PC-3 (cell line): ENCODE measurements at places on chromosomes 4 and X.
A peak's percentile ranks its signal among the peaks of the same experiment; 100 is the strongest.

DNA sequence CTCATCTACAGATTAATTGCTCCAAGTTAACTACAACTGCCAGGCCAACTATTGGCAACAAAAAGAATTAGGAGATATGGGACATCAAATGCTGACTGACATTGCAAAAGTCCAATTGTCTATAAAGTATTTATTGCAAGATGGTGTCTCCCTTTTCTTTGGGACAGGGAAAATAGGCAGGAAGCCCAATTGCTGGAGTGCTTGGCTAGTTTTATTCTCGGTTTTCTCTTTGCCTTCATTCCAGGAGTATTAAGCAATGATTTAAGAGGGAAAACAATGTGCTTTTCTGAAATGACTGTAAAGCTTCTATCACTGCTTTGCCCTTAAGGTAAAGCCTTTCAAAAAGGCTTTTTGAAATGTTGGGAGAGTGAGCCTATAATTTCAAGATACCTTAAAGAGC lies 62.8 kb upstream of the DIAPH2 start:
- DNase-seq: no peak

DNA sequence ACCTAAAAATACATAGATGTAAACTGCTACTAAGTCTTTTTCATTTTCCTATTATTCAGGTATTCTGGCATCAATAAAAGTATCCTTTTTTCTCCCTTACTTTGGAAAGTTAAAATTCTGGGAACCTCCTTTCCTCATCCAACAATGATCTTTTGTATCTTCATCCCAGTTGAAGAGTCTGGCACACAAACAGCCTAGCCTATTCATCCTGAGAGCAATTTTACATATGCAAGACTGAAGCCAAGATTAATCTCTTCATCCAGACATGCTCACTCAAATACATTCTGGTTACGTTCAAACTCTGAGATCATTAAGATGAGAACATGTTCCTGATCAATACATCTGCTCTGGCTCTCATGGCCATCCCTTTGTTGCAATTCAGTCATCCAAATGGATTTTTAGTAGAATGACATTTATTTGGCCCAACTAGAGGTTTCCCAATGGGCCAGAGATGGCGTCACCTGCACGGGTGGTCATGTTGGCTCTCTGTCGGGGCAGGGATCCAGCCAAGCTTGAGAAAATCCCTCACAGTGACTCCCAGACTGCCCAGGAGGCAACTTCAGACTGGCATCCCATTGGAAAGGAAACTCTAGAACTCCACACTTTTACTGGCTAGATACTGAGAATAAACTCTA lies 135.3 kb upstream of the VCX2 start:
- no peak for DNase-seq

DNA sequence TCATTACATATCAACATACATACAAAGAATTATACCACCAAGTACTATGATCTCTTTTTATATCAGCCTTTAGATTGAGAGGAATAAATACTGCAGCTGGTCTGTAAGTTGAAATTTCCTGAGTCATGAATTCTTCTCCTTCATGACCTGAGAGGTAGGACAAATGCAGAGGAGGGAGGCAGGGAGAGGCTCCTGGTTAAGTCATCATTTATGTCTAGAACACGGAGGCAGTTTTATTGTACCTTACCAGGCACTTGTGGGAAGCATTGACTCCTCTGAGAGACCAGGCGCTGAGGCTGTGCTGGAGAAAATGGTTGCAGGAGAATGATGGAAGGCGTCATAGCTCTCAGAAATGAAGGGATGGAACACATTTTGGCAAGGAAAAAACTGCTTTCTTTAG lies 12.5 kb upstream of the CASK start:
- no peak for DNase-seq

DNA sequence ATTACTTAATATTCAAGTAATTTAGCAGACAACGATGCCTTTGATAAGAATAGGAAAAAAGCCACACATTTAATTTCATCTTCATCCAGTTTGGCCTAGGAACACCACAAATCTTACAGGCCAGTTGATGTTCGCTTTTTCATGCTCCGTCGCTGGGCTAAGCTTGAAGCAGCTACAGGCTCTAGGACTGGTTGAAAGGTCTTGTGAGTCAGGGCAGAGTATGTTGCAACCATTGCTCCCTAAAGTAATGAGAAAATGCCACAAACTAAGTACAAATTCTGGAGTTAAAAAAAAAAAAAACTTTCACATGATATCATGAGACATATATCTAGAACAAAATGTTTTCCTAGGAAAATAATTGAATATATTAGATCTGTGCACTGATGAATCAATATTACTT lies 123.8 kb downstream of the RPS6KA6 start:
- DNase-seq: peak; percentile 16

DNA sequence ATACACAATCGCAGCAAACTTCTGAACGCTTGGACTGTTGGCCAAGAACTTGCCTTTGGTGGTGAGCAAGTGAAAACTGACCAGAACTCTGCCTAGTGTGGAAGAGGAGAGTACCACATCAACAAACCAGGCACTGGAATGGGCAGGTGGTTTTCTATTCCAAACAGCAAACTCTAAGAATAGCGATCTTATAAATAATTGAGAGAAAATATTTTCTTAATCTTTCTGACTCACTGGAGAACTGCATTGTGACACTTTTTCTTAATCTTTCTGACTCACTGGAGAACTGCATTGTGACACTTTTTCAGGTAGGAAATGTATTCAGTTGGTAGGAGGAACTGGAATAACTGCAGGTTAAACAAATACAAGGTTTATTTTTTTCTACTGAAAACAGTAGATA lies 57.0 kb upstream of the SORBS2 start:
- peak; percentile 33 for DNase-seq

GRCh38 chr4:30754021-30754420 lies 33.9 kb downstream of the PCDH7 start:
- peak; percentile 63 for DNase-seq

DNA sequence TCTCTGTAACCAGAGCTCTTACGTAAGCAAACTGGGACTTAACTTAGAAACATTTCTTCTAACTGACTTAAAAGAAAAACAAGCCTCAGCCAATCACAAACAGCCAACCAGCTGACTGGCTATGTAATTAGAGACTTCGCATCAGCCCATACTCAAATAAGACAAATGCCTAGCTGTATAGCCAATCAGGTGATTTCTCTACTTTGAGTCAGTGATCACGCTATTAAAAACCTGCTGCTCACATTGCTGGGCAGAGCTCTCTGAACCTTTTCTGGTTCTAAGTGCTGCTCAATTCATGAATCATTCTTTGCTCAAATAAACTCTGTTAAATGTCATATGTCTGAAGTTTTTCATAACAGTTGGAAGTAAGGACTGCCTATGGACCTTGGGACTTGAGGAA lies 9.9 kb upstream of the SMIM10L2A start:
- peak; percentile 61 for DNase-seq

DNA sequence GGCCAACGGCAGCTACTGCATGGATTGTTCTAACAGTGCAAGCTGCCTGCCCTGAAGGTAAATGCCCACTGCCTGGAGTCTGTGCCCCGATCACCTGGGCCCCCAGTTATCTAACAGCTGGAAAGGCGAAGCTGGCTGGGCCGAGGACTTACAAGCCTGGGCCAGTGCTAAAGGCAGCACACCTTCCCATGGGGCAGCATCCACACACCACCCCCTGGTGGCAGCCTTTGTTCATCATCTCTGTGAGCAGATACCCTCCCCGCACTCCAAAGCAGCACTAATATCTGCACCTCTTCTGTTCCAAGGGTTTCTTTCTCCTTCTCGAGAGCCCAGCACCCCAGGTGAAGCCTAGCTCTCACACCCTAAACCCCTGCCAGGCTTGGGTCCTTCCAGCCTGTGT lies 7.6 kb downstream of the SLC2A9 start:
- peak; percentile 64 for DNase-seq

- peak; percentile 69 for DNase-seq
Measured at GRCh38 chr4:22129454-22130029, 181.0 kb upstream of the KCNIP4 start.

DNA sequence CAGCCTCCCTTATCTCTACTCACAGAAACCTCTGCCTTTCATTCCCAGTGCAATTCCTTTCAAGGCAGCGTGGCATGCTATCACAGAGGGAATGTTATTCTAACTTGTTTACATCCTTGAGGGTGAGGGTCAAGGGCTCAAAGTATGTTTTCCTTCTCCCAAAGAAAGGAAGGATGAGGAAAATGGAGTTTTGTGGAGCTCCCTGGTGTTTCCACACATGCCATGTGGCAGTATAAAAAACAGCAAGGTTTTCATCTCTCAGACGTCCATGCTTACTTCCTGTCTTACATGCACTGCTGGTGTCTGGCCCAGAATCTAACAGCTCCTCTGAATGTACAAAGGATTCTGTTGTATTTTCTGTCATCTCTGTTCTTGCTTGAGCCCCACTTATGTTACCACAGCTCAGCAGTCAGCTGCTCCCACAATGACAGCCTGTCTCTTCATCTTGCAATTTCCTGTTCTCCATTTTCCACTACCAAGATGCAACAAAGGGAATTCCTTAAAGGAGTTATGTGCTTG lies 128.0 kb downstream of the SNCA start:
- no peak for DNase-seq

- DNase-seq: peak; percentile 40
Measured at GRCh38 chr4:154958621-154959358, 177.7 kb downstream of the RBM46 start.
